Stimulated activated CD4-positive, alpha-beta T cell treated with anti-CD3 and anti-CD28 coated beads, Interleukin-15, amount 100 ng/mL, for 1 hour (primary cell): ENCODE measurements at places on chromosomes 7 and 10.

DNA sequence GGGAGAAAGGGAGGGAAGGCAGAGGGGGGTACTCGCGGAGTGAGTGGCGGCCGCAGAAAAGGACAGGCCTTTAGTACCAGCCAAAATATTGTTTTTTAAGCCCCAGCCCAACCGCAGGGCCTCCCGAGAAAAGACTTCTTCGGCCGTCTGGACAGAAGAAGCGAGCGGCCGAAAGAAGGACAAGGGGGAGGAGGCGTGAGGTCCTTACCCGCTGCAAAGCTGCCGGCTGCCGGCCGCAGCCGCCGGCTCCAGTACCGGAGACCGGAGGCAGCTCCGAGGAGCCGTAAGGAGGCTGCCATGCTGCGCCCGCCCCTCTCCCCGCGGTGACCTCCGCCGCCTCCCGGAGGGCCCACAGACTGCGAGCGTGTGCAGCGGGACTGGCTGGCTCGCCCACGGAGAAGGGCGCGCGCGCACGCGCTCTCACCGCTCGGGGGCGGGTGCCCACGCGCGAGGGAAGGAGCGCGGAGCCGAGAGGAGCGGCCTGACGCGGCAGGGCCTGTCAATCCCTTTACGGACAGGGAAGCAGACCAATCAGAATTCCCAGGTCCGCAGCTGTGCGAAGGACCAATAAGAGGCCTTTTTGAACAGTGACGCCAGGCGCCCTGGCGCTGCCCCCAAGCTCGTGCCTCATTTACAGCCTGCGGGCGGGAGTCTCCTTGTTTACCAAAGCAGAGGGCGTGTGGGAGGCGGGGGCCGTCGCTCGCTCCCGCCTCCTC is at the start of gene HIBADH:
Gene HIBADH, minus strand, starts transcription at position 394 of the 716 bp plus-strand sequence. Its CDS starts 95 bp downstream, at position 299.
- DNase-seq = peak; percentile 90

DNA sequence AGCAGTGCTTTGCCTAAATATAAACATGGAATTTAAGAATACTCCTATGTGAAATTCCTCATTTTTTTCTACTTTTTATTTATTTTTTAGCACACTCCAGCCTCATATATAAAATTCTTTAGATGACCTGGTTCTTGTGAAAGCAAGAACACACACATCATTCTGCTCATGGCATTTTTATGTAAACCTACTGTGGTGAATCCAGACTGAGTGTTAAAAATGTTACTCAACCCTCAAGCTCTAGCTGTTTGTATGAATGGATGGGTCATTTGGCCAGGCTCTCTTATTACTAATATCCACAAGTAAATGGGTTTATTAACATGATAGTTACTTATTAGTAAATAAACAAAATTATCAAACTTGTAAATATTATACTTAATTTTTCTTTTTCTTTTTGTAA is 551.7 kb upstream of the LRRN3 start:
- DNase-seq = no peak

GRCh38 chr10:112991888-112992491 is 41.9 kb downstream of the TCF7L2 start:
- no peak for DNase-seq

GRCh38 chr7:96700516-96700915 is 9.1 kb downstream of the SEM1 start:
- DNase-seq = no peak

- DNase-seq = no peak
These were observed 634 bp downstream of the HECW1 start for GRCh38 chr7:43112941-43113621.
